ENCODE measurements at places on chromosomes 6 and 20.

DNA sequence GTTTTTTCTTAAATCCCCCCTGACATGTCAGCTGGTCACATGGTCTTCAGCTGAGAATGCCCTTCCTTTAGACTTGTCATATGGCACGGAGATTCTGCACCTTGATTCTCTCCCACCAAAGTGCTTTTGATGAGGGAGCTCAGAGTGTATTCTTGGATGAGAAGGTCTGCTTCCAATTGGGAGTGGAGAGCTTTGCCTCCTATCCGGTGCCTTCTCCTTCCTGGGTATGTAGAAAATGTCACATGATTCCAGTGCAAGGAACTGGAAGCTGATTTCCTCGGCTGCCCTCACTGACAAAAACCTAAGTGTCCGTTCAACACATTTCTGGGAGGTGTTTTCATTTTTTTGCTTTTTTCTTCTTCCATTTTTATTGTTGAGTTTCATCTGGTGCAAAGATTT, 197.2 kb downstream of the TFAP2C start:
- no peak for DNase-seq

GRCh38 chr6:116648156-116648555, 20.4 kb downstream of the ZUP1 start:
- no peak for DNase-seq

GRCh38 chr6:82066991-82067411, 180.5 kb downstream of the IBTK start:
- no peak for DNase-seq

GRCh38 chr6:85751374-85752055, 108.8 kb upstream of the SYNCRIP start:
- no peak for DNase-seq

DNA sequence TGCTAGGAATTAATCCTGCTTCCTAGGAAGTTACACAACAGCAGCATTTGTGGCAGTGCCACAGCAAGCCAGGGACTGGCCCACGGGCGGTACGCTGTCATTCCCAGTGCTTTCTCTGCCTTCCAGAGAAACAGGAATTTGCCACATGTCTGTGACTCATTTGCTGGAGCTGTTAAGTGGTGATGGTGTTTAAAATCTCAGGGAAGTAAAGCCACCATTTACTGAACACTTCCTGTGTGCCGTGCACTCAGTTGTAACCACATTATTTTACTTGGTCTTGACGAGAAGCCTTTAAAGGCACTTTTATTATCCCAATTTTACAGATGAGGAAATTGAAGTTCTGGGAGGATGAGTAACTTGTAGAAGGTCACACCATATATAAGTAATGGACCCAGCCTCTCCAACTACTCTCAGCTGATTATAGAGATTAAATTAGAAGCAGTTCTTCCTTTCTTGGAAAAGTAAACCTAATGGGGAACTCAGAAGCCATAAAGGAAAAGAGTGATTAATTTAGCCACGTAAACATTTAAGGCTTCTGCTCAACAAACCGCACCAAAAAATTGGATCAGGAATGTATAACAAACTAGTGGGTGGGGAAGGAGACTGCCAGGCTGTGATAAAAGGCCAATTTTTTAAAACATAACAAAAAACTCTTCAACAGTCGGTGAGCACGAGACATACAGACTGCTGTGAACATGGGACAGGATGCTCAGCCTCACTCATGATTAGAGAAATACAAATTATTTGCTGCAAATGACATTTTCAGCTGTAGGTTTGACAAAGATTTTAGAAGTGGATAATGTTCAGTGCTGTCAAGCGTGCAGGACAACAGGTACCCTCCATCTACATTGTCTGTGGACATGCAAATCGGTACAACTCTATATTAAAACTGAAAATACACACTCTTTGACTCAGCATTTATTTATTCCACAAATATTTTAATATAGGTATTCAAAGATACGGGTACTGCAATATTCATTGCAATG, 311.2 kb downstream of the NRN1 start:
- no peak for DNase-seq
